Inflammatory macrophage (primary cell): ENCODE measurements at places on chromosomes 5 and 9.
A peak's percentile ranks its signal among the peaks of the same experiment; 100 is the strongest.

DNA sequence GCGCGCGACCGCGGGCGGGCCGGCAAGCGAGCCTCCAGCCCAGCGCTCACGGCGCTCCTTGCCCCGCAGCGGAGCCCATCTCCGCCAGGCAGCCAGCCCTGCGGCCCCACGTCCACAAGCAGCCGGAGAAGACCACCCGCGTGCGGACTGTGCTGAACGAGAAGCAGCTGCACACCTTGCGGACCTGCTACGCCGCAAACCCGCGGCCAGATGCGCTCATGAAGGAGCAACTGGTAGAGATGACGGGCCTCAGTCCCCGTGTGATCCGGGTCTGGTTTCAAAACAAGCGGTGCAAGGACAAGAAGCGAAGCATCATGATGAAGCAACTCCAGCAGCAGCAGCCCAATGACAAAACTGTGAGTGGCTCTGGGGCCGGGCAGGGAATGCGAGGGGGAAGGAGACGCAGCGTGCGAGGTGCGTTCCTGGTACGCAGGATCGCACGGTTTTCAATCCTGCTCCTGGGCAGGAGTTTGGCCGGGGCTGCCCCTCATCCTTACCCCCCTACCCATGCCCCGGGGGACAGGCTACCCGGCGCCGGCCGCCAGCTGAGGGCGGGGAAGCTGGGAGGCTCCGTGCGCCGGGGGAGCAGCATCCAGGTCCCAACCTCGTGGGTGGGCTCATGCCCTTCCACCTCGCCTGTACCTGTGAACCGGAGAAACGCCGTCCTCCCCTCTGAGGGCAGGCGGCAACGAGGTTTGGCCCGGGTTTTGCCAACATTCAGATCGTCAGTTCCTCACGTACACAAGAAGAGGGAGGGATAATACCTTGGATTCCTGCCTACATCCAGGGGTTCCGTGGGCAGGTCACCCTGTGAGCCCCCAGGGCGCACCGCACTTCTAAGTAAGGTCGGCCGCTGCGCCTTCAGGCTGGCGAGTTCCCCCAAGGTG is 6.6 kb downstream of the ISL1 start:
- no peak for DNase-seq

DNA sequence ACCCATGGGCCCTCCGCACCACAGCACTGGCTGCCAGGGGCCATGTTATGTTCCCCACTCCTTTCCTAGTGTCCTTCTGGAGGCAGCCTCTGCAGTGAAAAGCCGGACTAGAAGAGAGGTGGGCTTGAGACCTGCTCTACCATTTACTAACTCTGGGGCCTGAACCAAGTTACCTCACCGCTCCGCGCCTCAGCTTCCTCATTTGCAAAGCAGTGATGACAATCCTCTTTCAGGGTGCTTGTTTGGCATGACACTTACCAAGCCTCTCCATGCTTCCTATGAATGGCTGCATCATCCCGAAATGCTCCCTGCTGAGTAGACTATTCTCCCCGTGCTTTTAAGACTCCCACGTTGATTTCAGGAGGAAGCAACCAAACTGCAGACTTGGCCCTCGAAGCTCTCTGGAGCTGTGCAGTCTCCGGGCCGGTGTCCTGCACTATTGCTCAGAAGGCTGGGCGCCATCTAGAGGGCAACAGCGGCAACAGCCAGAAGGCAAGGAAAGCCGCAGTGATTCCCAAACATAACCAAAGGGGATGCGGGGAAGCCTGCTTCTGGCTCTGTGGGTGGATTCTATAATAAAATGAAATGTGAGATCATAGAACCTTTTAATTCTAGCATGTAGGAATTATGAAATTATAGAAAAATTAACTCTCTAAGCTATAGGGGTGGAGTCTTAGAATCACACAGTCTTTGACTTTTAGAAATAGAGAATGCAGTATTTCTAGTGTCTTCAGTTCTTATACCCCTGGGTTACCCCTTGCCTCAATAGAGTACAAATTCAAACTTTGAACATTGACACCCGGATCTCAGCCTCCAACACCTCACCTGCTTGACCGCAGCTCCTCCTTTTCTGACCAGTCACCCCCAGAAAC is 599.8 kb upstream of the BRINP1 start:
- DNase-seq, result peak; percentile 80

GRCh38 chr5:151140686-151141459 is 16.7 kb downstream of the ANXA6 start:
- no peak for DNase-seq

DNA sequence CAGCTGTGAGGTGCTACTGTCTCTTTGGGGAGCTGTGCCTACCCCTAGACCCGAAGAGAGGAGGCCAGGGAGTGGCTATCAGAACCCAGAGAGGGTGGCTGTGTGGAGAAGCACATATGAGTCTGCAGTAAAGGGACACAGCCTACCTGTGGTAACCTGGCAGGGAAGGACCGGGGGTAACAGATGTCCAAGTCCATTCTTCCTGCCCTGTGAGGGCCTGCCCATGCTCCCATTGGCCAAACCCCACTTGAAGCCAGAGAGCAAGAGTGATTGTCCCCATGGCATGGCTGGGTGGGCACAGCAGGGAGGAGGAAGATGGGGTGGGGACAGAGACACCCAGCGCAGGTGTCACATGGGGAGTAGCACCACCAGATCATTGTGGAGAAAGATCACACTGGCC is 39.3 kb downstream of the BOD1 start:
- DNase-seq, result no peak

- DNase-seq, result no peak
Measured at GRCh38 chr5:57244331-57244730, 70.5 kb downstream of the GPBP1 start.

- DNase-seq, result no peak
Measured at GRCh38 chr5:116375926-116376325, 198.7 kb downstream of the SEMA6A start.

GRCh38 chr5:147578228-147579024 is 68.6 kb upstream of the DPYSL3 start:
- peak; percentile 37 for DNase-seq

DNA sequence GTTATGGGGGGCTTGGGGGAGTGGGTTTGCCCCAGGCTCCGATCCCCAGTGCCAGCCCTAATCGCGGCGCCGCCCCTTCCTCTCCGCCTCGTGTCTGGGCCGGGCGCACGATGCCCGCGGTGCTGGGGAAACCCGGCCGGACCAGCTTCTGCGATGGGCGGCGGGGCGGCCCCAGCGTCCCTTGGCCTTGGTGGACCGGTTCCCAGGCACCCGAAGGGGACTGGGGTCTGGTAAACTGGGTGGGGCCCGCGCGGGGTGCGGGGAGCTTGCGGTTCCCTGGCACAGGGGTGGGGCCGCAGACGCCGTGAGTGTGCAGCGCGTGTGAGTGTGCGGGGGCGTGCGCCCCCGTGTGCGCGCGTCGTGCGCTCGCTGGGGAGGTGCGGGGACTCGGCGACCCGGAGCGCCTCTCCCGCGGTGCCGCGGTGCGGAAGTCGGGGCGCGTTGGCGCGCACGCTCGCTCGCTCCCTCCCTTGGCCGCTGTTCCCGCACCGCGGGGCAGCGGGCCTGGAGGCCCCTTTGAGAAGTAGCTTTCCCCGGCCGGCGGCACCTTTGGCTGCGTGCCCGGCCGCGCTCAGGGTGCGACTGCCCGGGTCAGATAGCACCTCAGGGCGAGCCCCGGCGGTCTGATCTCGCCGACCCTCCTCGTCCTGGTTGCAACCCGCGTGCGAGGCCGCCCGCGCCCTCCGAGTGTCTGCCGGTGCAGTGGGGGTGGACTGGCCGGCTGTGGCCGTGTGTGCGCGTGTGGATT is 568 bp downstream of the MACIR start:
- peak; percentile 46 for DNase-seq

GRCh38 chr9:133989625-133990365 is 2.3 kb downstream of the VAV2 start:
- DNase-seq, result no peak

- no peak for DNase-seq
Measured at GRCh38 chr5:8493176-8493575, 624.2 kb downstream of the MTRR start.

GRCh38 chr5:83964271-83964670 is 243.6 kb upstream of the HAPLN1 start:
- no peak for DNase-seq

DNA sequence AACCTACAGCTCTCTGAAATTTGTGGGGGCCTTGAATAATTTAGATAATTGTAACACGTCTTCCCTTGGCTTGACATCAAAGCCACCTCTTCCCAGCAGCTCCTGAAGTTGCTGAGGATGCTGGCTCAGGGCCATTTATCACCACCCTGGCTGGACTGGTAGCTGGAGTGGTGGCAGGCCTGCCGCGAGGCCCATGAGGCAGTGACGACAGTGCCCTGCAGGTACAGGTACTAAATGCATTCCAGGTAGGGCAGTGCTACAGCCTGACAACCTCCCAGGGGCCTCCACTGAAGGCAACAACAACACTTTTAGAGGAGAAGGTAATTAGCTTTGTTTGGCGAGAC is 270.2 kb upstream of the KLF4 start:
- DNase-seq, result no peak

- DNase-seq, result no peak
Measured at GRCh38 chr5:172086194-172086975, 79.9 kb upstream of the FBXW11 start.

DNA sequence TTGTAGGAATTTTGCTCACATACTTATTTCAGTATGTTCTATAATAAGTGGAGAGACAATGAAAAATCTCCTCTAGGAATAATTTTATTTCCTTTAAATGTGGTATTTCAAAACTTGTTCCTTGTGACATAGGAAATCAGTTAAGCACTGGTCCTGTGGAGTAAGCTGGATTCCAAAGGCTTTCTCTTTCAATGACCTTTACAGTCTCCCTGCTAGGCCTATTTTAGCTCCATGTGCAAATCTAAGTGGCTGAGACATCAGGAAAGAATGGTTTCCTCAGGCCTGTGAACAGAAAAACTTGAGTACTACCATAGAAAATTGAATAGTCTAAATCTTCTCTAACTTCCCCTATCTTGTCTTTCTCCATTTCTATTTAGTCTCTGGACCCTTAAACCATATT is 514.2 kb upstream of the TLE4 start:
- DNase-seq, result no peak

- DNase-seq, result no peak
Measured at GRCh38 chr9:73847536-73847935, 649.6 kb upstream of the RORB start.

- DNase-seq, result no peak
Measured at GRCh38 chr5:173675287-173675996, 59.0 kb upstream of the BOD1 start.

- no peak for DNase-seq
Measured at GRCh38 chr5:105274079-105274478, 1711.5 kb upstream of the NUDT12 start.

- DNase-seq, result peak; percentile 43
Measured at GRCh38 chr9:117696154-117696553, 8.0 kb upstream of the TLR4 start.

GRCh38 chr5:66180282-66181155 is 36.4 kb downstream of the SREK1 start:
- DNase-seq, result no peak

- no peak for DNase-seq
Measured at GRCh38 chr5:172766287-172767108, 4.5 kb downstream of the DUSP1 start.

- DNase-seq, result no peak
Measured at GRCh38 chr9:13661014-13661413, 381.5 kb upstream of the MPDZ start.

DNA sequence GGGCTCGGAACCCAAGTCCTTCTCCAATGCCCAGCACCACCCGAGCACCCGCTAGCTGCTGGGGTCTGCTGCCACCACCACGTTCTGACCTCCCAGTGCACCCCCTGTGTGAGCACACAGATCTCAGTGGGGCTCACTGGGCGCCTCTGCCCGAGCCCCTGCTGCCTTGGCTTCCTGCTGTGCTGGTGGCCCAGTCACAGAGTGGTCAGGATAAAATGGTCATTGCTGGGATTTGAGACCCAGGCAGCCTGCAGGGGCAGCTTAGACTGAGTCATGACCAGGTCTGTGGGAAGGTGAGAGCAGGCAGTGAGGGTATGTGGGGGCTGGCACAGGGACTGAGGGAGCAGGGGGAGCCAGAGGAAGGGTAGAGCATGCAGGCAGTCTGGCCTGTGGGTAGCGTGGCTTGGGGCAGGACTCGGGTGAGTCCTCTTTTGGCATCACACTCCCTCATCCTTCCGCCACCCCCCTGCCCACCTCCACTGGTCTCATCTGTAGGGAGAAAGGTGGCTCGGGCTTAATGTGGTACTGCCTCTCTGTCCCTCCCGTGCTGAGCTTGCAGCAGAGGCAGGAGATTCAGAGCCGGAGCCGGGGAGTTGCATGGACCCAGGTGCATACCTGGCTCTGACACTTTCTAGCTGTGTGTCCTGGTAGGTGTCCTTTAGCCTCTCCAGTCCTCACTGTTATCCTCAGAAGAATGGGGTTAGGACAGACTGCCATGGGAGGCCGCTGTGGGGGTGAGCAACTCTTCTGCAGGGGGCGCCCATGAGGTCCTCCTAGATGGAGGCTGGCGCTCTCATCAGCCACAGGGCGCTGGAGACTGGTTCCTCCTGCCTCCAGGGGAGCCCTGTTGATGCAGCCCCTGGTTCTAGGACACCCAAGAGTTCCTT is 32.1 kb downstream of the USP20 start:
- DNase-seq, result no peak

DNA sequence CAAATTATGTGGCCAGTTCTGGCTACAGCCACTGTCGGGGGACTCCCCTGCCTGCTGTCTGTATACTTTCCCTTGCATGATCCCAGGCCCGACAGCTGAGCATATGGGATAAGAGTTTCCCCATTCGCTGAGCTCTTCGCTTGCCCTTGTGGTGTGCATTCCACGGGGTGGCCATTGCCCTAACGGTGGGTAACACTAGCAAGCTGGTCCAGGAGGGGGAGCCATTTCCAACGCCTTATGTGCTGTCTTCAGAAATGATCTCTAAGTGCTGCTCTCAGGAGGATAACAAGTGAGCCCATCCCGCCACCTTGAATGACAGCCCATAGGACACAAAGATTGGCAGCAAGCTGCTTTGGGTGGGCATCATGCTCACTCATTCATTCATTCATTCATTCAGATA is 190.9 kb downstream of the FSTL4 start:
- no peak for DNase-seq

GRCh38 chr9:13786131-13786530 is 506.6 kb upstream of the MPDZ start:
- no peak for DNase-seq

DNA sequence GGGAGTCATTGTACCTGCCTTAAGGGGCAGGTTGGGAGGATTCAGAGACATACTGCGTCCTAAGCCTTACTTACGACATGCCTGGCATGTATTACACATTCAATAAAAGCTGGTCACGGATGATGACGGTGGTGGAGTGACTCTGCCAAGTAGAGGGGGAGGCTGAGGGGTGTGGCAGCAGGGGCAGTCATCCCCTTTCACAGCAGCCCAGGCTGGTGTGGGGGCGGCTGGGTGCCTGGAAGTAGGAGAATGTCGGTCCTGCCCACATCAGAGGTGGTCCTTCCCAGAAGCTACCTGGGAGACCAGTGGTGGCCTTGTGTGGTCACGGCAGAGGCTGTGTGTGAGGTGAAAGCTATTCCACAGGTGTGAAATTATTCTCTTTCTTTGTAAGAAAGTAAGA is 8.9 kb downstream of the ZBTB34 start:
- peak; percentile 9 for DNase-seq

GRCh38 chr9:92008041-92008440 is 58.0 kb upstream of the ROR2 start:
- no peak for DNase-seq
